Stimulated activated naive CD4-positive, alpha-beta T cell treated with Interleukin-2 at 50 U/mL for 16 hours (primary cell): ENCODE measurements at places on chromosomes 12 and 14.

DNA sequence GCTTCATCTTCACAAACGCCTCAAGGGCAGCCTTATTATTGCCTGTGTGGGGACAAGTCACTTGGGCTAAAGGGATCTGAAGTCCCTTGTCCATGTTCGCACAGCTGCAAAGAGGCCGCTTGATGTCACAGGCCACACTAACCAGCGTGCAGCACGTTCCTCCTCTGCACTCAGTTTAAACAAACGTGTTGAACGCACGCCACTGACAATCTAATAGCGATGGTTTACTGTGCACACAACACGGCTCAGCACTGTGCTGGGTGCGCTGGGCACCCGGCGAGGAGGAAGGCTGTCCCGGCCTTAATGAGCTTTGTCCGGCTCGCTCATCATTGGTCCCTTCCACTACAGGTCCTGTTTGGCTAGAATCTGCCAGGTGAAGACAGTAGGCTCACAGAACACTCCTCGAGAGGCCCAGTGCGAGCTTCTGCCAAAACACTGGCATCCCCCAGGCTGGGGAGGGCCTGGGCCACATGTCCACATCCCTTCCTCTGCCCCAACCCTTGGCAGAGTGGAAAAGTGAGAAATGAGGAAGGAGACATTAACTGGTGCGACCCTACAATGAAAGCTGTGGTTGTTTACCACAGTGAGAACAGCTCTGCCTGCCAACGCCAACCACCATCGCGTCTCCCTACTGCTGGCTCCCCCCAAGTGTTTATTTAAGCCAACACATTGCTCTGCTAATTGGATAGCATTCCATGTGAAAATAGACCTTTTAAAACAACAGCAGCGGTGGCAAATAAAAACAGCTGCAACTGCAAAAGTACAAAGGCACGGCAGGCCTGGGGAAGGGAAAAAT, 113.2 kb downstream of the RBM19 start:
- no peak for DNase-seq

GRCh38 chr12:131260251-131260905, 306.7 kb downstream of the ADGRD1 start:
- no peak for DNase-seq

GRCh38 chr12:13147688-13148484, 44.4 kb upstream of the GSG1 start:
- no peak for DNase-seq

DNA sequence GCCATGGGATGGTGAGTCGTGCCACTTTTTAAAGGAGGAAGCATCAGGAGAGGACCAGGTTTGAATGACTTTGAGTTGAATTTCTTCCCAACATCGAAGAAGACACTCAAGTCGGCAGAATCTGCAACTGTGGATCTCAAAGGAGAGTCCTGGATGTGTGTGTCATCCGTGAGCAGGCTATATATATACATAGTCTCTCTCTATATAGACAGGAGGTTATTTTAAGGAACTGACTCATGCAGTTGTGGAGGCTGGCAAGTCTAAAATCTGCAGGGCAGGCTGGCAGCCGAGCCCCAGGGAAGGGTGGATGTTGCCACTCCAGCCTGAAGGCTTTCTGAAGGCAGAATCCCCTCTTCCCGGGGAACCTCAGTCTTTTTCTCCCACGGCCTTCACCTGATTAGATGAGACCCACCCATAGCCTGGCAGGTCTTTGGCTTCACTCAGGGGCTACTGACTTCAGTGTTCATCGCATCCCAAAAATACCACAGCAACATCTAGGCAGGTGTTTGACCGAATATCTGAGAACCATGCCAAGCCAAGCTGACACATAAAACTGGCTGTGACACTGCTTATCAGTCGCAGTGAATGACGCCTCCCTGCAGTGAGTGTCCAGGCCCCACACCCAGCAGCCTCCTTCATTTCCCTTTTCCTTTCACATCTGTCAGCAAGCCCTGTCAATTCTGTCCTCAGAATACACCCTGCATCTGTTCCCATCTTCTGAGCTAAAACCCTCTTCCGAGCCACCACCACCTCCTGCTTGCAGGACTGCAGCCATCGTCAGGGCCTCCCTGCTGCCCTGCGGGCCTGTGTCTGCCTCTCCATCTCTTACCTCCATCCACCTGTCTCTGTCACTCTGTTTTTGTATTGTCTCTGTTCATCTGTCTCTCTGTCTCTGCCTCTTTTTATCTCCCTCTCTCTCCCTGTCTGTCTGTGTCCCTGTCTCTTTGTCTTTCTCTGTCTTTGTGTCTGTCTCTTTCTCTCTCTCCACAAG, 54.0 kb downstream of the ZNF664 start:
- DNase-seq: no peak

DNA sequence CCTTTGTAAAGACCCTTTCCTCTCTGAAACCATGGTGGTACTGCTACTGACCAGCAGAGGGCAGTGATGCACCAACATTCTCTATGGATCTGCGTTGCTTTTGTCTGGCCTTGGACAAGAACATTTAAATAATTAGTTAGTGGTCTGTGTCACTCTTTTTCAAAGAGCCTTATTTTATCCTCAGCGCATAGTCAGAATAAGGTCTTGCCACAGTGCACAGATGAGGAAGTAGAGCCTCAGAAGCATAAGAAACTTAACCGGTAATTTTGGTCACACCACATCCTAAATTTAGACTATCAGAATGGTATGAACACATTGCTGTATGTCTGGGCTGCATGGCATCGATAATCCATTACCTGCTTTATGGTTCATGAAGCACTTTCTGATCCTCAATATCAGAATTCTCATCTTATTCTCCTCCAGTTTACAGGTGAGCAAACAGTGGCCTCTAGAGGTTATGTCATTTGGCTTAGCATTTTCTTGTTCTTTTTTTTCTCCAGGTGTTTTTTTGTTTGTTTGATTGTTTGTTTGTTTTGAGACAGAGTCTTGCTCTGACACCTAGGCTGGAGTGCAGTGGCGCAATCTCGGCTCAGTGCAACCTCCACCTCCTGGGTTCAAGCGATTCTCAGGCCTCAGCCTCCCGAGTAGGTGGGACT, 23.7 kb upstream of the IFT81 start:
- peak; percentile 40 for DNase-seq

DNA sequence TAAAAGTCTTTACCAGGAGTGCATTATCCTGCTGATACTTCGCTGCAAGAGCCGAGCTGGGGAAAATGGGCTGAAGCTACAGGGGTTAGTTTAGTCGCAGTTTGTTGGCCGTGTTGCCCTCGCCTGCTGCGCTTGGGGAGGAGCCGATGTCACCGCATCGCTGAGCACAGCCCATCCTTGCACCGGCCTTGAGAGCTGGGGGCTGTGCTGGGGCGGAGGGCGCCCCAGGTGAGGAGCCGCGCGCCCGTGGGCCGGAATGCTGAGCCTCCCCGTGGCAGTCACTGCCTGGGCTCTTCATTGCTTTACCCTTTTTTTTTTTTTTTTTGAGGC, 50.0 kb downstream of the ADGRD1 start:
- DNase-seq: no peak
